ENCODE measurements at places on chromosomes 12 and 14.

GRCh38 chr14:89419973-89420482, 3.0 kb upstream of the FOXN3 start:
- no peak for DNase-seq

- DNase-seq: no peak
Measured at GRCh38 chr12:19597167-19598026, 158.1 kb downstream of the AEBP2 start.

DNA sequence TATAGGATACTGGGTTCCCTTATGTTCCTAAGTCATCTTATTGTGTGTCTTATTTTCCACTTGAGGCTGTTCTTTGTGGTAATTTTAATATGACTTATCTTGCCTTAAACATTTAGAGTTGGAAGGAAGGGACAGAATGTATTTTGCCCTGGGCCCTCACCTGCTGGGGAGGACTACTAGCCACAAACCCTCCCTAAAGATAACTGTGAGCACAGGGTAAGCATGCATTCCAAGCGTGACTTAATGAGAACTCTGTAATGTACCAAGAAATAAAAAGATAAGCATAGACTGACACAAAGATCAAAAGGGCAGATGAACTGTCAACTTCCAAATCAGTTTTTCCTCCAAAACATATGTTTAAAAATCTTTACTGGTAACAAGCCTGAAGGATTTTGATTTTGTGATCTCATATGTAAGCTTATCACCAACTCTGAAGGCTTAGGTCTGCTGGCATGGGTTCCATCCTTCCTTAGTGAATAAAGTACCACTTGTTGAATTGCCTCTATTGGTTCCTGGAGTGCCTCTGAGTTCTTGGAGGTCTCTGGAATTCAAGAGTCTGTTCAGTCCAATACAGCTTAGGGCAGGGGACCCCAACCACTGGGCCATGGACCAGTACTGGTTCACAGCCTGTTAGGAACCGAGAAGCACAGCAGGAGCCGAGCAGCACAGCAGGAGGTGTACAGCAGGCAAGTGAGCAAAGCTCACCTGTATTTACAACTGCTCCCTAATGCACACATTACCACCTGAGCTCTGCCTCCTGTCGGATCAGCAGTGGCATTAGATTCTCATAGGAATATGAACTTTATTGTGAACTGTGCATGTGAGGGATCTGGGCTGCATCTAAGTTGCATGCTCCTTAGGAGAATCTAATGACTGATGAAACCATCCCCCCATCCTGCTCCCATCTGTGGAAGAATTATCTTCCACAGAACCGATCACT, 29.8 kb upstream of the NFYB start:
- no peak for DNase-seq

DNA sequence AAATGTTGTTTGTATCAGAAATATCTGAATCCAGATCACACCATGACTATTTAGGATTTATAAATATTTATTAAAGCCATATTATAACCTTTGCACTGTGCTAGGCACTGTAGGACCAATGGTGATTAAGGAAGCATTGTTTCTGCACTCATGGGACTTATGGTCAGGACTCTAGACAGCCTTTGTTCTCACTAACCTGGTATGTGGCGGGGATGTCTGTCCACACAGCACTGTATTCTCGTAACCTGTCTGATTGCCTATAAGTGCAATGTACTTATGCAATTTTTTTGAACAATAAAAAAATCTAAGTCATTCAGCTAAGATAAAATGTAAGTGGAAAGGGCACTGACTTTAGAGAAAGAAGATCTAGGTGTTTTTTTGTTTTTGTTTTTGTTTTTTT, 6.7 kb upstream of the SSPN start:
- peak; percentile 18 for DNase-seq

DNA sequence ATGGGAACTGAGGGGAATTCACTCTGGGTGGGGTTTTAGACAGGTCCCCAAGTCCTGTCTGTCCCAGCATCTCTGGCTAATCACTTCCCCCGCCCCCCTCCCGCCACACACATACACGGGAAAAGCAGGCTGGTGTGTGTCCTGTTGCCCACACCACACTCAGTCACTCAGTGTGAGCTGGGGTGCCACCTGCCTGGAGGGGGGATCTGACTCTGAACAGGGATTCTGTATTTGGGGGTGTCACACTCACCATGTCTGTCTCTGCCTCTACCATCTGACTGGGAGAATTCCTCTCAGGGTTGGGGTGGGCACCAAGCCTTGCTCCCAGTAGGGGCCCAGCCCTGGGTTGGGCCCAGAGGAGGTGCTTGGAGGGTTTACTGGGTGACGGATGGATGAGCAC, 31.1 kb downstream of the SH2B3 start:
- no peak for DNase-seq

DNA sequence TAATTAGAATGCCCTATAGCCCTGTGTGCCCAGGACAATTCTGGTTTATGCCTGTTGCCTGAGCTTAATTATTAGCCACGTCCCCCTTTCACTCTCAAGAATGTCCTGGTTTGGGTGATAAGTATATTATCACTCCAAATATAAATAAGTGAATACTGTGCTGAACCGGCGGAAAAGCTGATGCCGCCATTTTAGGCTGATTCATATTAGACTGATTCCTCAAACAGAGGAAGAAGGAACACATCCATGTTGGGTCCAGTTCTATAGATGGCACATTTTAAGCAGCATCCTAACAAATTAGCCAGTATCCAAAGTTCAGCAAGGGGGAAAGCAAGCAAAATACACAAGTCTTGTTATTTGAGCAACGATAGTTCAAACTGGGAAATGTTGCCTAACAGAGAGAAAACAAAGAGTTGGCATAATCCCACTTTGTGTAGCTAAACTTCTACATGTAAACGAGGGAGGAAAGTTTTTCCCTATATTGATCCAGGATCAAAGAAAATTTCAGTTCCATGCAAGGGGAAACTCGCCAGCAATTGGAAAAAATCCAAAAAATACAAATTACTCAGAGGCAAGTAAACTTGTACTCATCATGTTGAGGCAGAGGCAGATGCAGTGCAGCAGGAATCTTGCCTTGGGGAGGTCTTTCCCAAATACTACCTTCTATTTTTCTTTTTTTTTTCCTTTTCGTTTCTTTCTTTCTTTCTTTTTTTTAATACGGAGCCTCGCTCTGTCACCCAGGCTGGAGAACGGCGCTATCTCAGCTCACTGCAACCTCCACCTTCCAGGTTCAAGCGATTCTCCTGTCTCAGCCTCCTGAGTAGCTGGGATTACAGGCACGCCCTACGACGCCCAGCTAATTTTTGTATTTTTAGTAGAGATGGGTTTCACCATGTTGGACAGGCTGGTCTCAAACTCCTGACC, 96.2 kb downstream of the ITPR2 start:
- no peak for DNase-seq

DNA sequence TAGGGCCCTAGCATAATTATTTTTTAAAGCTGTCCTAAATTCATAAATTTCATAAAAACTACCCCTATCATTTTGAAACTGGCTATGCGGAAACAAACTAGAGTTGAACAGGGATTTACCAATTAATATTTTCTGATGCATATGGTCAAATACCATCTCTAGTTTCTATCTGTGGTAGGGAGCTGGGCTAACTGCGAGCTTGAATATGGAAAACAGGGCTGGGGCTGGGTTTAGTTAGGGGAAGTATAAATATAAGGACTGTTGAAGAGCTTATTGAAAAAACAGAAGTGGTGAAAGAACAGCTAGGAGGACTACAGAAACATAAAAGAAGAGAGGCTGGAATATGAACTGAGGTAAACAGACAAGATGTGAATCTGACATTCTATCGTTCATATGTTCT, 91.8 kb downstream of the SLC38A1 start:
- DNase-seq: no peak

DNA sequence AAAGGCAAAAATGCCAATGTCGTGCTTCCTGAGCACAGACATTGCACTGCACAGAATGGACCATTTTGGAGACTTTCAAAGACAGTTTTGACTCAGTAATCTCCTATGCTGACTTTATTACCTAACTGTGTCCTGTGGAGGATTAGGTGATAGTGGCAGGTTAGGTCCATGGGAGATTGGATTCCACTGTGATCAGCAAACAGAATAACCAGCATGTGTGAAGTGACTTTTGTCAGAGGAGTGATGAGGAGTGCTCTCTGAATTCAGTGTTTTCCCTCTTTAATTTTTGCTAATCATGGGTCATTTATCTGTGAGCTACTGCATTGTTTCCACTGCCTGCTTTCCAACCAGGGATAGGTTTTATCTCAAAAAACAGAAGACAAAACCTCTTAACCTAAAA, 662.5 kb downstream of the DIO2 start:
- DNase-seq: no peak

- no peak for DNase-seq
Measured at GRCh38 chr12:38847247-38847646, 58.1 kb downstream of the CPNE8 start.

- no peak for DNase-seq
Measured at GRCh38 chr14:101521473-101521915, 39.8 kb upstream of the DIO3 start.

DNA sequence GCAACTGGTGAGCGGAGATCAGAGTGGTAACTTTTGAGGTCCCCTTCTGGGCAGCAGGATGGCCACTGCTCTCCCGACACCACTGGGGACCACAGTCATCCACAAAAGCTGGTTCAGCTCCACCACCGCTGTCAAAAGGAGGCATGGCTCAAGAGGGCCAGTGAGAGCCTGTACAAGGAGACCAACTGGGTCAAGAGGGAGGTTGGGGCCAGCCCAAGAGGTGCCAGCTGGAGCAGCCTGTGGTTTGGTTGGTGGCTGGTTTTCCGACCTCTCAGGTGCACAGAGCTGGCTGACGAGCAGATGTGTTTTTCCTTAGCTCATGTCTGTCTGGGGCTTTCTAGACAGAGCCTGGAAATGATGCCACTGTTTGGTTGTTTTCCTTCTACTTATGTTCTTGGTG, 60.1 kb downstream of the ERH start:
- DNase-seq: no peak

- no peak for DNase-seq
Measured at GRCh38 chr12:45718306-45718705, 11.2 kb upstream of the ARID2 start.
